ENCODE measurements at places on chromosomes 13 and 19.

- no peak for DNase-seq
These were observed 1.5 kb upstream of the C13orf46 start for GRCh38 chr13:113975416-113975815.

GRCh38 chr19:5022066-5022860 is 53.4 kb downstream of the KDM4B start:
- DNase-seq = no peak

DNA sequence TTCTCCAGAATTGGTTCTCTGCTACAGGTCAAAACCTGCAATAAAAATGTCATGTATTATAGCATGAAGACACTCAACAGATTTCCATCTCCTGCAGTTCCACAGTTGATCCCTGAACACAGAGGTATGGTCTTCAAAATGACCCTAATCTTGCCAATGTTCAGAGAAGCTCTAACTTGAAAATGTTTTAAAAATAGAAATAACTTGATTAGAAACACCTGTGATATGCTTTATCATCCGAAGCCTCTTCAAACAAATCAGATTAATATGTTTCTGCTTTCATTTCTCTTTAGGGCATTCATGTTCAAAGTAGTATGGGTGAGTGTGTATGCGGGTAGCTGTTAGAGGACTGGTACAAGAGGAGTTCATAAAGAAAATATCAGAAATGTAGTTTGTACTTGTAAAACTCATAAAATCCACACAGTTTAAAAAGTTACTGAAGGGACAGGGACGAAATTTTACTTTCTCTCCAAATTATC is 60.4 kb downstream of the KCNRG start:
- no peak for DNase-seq

DNA sequence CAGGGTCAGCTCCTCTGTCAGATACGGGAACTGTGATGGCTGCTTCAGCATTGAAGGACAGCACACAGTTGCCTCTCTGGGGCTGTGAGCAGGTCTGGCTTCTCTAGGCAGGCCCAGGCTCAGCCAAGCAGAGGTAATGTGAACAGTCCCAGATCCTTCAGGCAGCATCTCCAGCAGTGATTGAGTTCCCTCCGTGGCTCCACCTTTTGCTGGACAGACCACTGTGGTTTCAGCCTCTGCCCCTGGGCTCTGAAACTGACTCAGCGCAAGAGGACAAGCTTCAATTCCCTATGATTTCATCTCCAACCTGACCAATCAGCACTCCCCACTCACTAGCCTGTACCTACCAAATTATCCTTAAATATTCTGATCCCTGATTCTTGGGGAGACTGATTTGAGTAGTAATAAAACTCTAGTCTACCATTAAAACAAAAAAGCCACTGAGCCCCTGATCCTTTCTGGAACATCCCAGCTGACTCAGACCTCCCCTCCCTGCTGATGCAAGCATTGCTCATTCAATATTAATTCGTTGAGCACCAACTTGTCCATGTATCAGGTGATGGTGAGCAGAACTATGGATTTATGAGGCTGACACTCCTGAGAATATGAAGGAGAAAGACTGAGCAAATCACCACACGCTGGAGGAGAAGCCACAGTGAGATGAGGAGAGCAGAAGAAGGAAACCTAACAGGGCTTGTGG is 16.7 kb downstream of the GSX1 start:
- DNase-seq = no peak

DNA sequence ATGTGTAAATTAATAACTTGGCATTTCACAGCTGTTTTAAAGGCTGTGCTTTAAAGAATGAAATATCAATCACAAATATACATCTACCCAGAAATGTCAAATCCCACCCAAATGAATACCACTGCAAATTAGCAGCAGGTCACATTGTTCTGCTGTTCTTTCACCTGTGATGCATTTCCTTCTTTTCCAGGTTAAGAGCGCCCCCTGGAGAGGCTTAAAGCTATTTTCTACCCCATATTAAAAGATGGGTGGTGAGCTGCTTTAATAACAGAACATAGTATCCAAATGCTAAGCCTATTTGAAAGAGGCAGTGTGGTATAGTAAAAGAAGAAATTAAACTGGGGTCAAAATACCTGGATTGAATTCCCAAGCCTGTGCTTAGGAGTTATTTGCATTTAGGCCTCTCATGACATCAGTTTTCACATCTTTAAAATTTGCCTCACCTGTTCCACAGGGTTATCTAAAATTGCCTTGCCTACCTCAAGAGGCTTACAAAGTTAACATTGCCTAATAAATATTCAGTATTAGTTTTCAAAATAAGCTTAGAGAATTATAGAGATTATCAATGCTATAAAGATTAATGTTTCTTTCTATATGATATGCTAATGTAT is 396.9 kb upstream of the SLITRK5 start:
- DNase-seq = no peak

DNA sequence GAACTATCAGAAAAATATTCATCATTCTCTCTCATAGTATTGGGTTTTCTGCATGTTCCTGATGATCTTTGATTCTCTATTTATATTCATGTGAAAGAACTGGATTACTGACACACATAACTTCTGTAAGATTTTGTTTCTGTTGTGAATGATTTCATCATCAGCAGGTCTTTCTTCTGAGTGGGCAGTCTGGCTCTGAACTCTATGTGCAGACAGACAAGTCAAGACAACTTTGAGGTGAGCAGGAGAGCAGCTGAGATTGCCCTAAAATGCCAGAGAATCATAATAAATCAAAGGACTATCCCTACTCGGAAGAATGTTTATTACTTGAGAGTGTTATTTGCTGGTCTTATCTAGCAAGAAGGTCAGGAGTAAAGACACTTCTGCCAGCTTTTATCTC is 652.1 kb upstream of the GPC6 start:
- no peak for DNase-seq

GRCh38 chr13:49185264-49185663 is 34.9 kb upstream of the MLNR start:
- DNase-seq = no peak

GRCh38 chr13:42361701-42362100 is 89.7 kb downstream of the AKAP11 start:
- no peak for DNase-seq

- DNase-seq = no peak
These were observed 20.3 kb downstream of the RFXAP start for GRCh38 chr13:36839281-36839680.

DNA sequence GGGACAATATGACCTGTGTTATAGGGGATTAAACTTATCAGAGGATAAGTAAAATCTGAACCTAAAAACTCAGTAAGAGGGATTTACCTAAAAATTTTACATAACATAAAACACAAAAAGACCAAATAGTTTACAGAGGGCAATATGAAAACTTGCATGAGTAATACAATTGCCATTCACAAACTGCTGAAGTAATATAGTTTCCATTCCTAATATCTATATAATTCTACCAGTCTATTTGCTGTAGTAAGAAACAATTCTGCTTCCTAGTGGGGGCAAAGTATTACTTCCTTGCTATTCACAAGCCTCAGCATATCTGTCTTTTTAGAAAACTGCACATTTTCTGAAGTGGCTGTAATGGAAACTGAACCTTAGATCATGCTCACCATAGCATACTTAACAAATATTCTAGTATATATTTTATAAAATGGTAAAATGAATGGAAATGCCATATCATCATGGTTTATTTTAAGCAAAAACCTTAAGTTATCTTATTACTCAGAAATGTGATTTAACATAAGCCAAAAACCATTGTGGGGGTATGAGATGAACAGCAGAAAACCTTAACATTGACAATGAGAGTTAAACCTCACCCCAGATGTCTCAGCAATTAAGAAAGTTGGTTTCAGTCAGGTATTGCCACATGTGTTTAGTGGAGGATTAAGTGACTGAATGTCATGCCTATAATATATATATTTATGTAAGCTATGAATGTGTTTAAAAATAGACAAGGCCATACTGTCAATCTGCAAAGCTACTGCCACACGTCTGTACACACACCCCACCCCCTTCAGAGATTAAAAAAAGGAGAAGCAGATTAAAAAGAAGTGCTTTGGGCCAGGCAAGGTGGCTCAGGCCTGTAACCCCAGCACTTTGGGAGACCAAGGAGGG is 136.8 kb downstream of the MIPEP start:
- DNase-seq = no peak

DNA sequence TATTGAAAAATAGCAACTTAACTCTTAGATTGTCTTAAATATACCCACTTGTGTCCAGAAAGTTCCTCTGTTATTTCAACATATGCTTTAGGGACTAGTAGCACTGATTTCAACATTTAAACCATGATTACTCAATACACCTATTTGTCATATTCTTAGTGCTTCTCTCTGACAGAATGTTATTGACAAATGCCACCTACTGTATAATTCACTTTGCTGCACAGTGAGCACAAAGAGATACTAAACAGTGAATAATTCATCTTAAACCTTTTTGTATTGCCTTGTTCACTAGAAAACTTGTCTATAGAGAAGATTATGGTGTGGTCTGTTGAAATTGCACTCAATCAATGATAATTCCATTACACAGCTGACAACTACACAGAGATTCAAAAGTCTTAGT is 692.6 kb downstream of the PCDH17 start:
- DNase-seq = no peak

- no peak for DNase-seq
These were observed 45.5 kb downstream of the EFNB2 start for GRCh38 chr13:106489849-106490568.

DNA sequence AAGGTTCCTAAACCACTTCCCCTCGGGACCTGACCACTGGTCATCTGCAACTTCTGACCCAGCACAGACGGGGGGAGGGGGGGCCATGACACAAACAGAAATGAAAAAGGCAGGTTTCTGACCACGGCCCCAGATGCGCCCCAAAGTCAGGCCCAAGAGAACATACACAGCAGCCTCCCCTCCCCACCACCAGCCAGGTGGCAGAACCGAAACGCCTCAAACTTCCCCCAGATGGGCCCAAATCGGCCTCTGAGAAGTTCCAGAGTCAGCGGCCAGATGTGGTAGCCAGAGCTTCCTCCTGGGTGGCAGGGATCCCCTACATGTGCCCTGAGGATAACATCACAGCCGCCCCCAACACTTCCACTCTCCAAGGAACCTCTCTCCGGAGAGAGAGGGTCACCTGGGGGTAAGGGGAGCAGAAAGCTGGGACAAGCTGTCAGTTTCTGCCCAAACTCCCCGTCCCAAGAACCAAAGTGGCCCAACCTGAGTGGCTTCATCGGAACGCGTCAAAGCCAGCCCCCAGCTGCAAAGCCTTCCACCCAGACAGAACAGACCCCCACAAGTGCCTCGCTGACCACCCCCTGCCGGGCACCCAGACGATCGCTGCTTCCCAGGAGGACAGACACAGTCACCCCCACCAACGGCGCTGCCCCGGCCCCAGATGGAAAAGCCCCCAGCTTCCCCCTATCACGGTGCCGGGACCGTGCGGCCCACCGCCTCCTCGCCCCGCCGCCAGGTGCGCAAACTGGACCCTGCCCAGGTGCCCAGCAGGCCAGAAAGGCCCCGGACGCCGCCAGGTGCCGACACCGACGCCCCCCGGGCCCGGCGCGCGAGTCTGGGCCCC is 800 bp downstream of the ELL start:
- DNase-seq = no peak

DNA sequence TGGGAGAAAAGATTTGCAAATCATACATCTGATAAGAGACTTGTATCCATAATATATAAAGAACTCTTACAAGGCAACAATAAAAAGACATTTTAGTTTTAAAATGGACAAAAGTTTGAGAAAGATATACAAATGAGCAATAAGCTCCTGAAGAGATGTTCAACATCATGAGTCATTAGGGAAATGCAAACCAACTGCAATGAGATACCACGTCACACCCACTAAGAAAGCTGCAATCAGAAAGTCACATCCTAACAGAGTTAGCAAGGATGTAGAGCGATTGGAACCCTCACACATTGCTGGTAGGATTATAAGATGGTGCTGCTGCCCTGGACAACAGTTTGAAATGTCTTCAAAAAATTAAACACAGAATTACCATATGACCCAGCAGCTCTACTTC is 50.3 kb downstream of the GSX1 start:
- no peak for DNase-seq

DNA sequence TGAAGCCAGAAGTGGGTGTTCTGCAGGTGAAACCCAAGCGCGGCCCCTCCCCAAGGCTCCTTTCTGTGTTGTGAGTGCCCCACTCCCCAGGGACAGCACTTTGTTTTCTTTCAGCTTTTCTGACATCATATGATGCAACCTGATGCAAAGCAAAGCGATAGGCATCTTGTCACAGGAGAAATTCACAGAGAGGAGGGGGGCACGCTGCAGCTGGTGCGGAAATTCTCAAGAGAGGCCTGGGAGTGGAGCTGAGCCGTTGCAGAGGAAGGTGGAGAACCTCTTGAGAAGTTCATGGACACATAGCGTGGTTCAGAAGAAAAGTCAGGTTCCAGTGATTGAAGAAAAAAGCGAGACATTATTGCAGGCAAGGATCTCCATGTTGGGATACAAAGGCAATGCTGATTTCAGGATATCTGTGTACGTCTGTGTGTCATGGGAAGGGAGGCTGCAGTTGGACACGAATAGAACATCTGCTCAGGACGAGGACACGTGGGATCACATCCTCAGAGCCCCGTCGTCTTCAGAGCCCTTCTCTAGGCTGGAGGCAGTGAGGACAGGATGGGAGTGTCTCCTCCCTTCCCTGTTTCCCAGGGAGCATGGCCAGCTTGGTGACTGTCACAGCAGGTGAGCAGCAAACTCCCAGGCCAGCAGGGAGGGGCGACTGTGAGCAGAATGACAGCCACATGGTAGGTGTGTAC is 79.2 kb downstream of the IRS2 start:
- DNase-seq = no peak

DNA sequence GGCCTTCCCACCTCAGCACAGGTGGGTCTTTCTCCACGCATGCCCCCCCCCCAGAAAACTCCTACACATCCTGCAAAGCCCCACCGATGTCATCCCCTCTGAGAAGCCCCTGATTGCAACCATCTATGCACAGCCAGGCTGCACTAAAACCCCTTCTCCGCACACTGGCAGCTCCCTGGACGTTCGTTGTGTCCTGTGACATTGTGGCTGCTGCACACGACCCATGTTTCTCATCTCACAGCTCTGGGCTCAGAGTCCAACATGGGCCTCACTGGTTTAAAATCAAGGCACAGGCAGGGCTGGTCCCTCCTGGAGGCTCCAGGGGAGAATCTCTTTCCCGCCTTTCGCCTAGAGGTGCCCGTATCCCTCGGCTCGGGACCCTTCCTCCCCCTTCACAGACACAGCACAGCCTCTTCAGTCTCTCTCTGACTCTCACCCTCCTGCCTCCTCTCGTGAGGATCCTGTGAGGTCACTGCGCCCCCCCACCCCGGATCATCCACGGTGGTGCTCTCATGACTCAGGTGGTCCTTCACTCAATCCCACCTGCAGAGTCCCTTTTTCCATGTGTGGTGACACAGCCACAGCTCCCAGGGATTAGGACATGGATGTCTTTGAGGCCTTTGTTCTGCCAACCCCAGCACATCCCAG is 71.2 kb downstream of the GADD45B start:
- DNase-seq = no peak

GRCh38 chr19:1455336-1456120 is 5.6 kb downstream of the APC2 start:
- peak; percentile 38 for DNase-seq

GRCh38 chr13:109569958-109570711 is 216.2 kb downstream of the IRS2 start:
- no peak for DNase-seq

GRCh38 chr13:113022745-113023574 is 53.9 kb downstream of the MCF2L start:
- no peak for DNase-seq
